ENCODE measurements at places on chromosomes 3 and 15.
A peak's percentile ranks its signal among the peaks of the same experiment; 100 is the strongest.

- DNase-seq, result no peak
- H3K4me1 ChIP-seq, result peaks cover 33% of the 10 kb centered on the region
- no peaks in the 10 kb centered on the region for H3K27me3 ChIP-seq
- H3K27ac ChIP-seq, result no peak overlapping the region
- H3K36me3 ChIP-seq, result no peaks in the 10 kb centered on the region
Observed at GRCh38 chr3:177811112-177811511, 613.8 kb upstream of the TBL1XR1 start.

DNA sequence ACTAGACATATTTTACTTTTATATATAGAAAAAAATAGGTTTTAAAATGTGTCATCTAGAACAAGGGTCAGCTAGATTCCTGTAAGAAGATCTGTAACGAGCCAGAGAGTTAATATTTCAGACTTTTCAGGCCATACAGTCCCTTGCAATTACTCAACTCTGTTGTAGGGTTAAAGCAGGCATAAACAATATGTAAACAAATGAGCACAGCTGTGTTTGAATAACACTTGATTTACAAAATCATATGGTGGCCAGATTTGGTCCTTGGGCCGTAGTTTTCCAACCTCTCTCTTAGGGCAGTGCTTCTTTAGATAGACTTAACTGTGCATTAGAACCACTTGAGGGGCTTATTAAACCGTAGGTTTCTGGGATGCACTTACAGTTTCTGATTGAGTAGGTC lies 19.6 kb downstream of the LRRC57 start:
- no peaks in the 10 kb centered on the region for H3K27me3 ChIP-seq
- H3K27ac ChIP-seq, result no peak overlapping the region
- H3K36me3 ChIP-seq, result 0 out of 2 replicates have a peak, but pooled peaks cover 2% of the 10 kb centered on the region

DNA sequence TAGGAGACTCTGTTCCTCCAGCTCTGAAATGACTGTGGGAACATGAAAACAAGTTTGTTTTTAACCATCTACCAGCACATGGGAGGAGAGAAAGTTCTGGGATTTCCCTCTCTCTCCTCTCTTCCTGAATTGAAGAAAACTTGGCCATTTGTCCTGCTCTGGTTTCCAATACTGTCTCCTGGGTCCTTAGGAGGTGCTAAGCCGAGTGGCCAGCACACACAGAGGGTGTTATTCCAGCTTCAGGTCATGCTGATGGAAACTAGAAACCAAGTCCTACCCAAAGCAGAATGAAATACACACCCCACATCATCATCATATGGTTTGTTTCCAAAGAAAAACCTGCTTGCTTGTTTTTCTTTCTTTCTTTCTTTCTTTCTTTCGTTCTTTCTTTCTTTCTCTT lies 172.7 kb downstream of the RPLP1 start:
- no peaks in the 10 kb centered on the region for H3K4me1 ChIP-seq
- no peak overlapping the region for H3K27ac ChIP-seq
- H3K4me3 ChIP-seq, result no peak overlapping the region
- no peaks in the 10 kb centered on the region for H3K36me3 ChIP-seq
- no peak for DNase-seq
- peaks cover 9% of the 10 kb centered on the region for H3K27me3 ChIP-seq

GRCh38 chr3:53844262-53845102 lies 1.7 kb downstream of the CHDH start:
- no peak for DNase-seq
- peaks cover 19% of the 10 kb centered on the region for H3K27me3 ChIP-seq
- peak overlapping the region; percentile 68 for H3K4me3 ChIP-seq
- H3K27ac ChIP-seq, result no peak overlapping the region
- H3K4me1 ChIP-seq, result peaks cover 12% of the 10 kb centered on the region

GRCh38 chr15:59115047-59115446 lies 10.1 kb downstream of the CCNB2 start:
- H3K36me3 ChIP-seq, result peaks cover 49% of the 10 kb centered on the region
- H3K4me3 ChIP-seq, result no peak overlapping the region
- no peaks in the 10 kb centered on the region for H3K27me3 ChIP-seq
- H3K4me1 ChIP-seq, result no peaks in the 10 kb centered on the region
- no peak for DNase-seq

DNA sequence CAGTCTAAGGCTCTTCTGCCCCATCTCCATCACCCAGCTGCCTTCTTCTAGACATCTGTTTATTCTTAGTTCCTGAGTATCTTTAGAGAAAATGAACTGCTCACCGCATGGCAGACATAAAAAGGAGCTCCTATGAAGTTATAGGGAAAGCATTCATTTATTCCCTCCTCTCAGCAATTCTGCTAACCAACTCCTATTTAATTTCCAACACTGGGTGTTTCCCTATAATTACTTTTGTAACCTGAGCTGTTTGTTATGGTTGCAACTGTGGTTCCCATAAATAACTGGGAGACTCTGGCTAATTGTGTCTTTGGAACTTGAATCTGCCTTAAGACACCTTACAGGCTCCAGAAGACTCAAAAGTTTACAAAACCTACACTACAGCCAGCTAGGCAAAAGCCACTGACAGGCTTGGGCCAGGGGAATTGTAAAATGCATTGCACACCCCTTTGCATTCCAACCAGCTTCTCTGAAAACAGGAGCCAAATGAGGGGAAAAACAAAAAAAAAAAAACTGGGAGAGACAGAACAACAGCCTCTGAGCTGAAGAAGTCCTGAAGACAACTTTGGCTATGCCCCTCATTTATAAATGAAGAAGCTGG lies 231.5 kb upstream of the FEZF2 start:
- H3K4me1 ChIP-seq, result peaks cover 49% of the 10 kb centered on the region
- no peak overlapping the region for H3K4me3 ChIP-seq
- H3K36me3 ChIP-seq, result no peaks in the 10 kb centered on the region
- H3K27ac ChIP-seq, result peak overlapping the region; percentile 90
- H3K27me3 ChIP-seq, result no peaks in the 10 kb centered on the region

DNA sequence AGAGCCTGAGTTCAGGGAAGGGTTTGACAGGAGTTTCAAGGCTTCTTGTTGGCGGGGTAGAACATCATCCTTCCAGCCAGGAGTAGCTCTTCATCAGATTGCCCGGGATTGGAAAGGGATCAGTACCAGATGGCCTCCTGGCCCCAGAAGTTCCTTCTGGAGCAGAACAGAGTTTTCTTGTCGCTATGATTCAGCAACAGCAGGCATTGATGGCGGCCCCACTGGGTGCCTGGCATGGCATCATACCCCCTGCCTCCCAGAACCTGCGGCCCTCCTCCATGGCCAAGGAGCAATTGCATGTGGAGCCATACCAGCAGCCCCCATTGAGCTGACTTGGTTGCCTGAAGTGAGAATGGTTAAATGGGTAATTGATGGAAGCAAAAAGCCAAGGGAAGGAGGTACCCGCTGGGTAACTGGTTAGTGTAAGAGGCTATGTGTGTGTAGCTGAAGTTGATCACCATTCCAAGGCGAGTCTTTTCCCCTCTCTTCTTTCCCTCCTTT lies 305.6 kb downstream of the PTPRG start:
- H3K27me3 ChIP-seq, result no peaks in the 10 kb centered on the region
- H3K4me3 ChIP-seq, result no peak overlapping the region
- DNase-seq, result no peak
- H3K4me1 ChIP-seq, result no peaks in the 10 kb centered on the region
- H3K27ac ChIP-seq, result no peak overlapping the region

DNA sequence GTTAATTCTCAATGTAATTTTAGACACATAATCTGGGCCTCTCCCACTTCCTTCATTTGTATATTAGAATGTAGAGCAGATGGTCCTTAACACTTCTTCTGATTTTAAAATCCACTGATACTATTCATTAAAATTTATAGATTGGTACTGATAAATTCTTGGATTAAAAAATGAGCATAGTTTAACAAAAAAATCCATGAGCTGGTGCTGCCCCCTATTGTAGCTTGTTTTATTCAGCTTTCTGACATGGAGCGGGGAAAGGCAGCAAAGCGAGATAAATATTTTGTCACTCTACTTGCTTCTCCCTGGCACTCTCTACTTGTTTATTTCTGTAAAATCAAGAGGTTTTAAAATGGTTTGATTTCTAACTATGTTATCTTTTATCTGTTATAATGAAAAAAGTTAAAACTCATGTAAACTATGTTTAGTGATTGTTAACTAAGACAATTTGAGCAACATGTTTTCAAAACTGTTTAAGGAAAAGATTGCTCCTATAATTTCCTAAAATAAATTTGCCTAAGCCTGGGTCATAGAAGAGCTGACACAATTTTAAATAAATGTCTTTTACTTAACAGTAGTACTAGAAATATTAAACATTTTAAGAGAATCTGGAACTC lies 26.5 kb upstream of the PLOD2 start:
- H3K36me3 ChIP-seq, result no peaks in the 10 kb centered on the region
- no peak overlapping the region for H3K27ac ChIP-seq
- H3K27me3 ChIP-seq, result no peaks in the 10 kb centered on the region
- peaks cover 28% of the 10 kb centered on the region for H3K4me1 ChIP-seq

DNA sequence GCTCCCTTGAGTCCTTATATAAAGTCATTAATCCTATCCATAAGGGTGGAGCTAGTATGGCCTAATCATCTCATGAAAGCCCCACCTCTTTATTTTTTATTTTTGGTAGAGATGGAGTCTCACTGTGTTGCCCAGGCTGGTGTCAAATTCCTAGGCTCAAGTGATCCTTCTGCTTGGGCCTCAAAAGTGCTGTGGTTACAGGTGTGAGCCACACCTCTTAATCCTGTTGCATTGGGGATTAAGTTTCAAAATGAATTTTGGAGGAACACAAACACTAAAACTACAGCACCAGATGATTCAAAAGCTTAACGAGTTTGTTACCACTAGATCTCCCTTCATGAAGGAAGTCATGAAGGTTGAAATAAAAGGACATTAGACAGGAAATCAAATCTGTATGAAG lies 27.7 kb downstream of the RAB7A start:
- no peaks in the 10 kb centered on the region for H3K36me3 ChIP-seq
- H3K27me3 ChIP-seq, result no peaks in the 10 kb centered on the region
- H3K4me3 ChIP-seq, result no peak overlapping the region
- no peaks in the 10 kb centered on the region for H3K4me1 ChIP-seq
- no peak for DNase-seq

DNA sequence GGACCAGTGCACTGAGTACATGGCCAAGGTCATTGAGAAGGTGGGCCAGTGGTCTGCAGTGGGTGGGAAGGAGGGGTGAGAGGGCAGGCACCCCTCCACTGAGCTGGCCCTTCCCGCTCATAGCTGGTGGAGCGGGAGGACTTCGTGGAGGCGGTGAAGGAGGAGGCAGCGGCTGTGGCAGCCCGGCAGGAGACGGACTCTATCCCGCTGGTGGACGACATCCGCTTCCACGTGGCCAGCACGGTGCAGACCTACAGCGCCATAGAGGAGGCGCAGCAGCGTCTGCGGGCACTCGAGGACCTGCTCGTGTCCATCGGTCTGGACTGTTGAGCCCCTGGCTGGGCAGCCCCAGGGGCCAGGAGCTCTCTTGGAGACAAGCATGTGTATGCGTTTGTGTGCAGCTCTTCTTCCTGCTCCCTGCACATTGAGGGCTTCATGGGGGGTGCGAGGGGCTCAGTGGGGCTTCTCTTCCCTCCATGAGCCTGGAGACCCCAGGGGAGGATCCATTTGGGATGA lies 7.5 kb downstream of the ABTB1 start:
- DNase-seq, result no peak
- H3K36me3 ChIP-seq, result no peaks in the 10 kb centered on the region
- H3K4me3 ChIP-seq, result no peak overlapping the region

GRCh38 chr15:74158855-74159650 lies 14.5 kb upstream of the ISLR start:
- H3K4me3 ChIP-seq, result no peak overlapping the region
- no peak for DNase-seq
- no peaks in the 10 kb centered on the region for H3K27me3 ChIP-seq
- H3K4me1 ChIP-seq, result no peaks in the 10 kb centered on the region
- H3K36me3 ChIP-seq, result no peaks in the 10 kb centered on the region

- H3K27ac ChIP-seq, result no peak overlapping the region
- H3K36me3 ChIP-seq, result no peaks in the 10 kb centered on the region
- no peak for DNase-seq
- H3K4me1 ChIP-seq, result no peaks in the 10 kb centered on the region
- no peak overlapping the region for H3K4me3 ChIP-seq
Observed at GRCh38 chr15:67403428-67404154, 117.3 kb upstream of the C15orf61 start.

- H3K4me1 ChIP-seq, result peaks cover 56% of the 10 kb centered on the region
- H3K27ac ChIP-seq, result peak overlapping the region; percentile 80
- DNase-seq, result peak; percentile 79
Observed at GRCh38 chr3:153144779-153145178, 17.2 kb upstream of the RAP2B start.

- H3K36me3 ChIP-seq, result no peaks in the 10 kb centered on the region
- H3K4me1 ChIP-seq, result peaks cover 18% of the 10 kb centered on the region
- DNase-seq, result peak; percentile 97
- H3K27ac ChIP-seq, result peak overlapping the region; percentile 67
- peak overlapping the region; percentile 52 for H3K4me3 ChIP-seq
- no peaks in the 10 kb centered on the region for H3K27me3 ChIP-seq
Observed at GRCh38 chr15:65832549-65833364, 36.5 kb upstream of the RAB11A start.

DNA sequence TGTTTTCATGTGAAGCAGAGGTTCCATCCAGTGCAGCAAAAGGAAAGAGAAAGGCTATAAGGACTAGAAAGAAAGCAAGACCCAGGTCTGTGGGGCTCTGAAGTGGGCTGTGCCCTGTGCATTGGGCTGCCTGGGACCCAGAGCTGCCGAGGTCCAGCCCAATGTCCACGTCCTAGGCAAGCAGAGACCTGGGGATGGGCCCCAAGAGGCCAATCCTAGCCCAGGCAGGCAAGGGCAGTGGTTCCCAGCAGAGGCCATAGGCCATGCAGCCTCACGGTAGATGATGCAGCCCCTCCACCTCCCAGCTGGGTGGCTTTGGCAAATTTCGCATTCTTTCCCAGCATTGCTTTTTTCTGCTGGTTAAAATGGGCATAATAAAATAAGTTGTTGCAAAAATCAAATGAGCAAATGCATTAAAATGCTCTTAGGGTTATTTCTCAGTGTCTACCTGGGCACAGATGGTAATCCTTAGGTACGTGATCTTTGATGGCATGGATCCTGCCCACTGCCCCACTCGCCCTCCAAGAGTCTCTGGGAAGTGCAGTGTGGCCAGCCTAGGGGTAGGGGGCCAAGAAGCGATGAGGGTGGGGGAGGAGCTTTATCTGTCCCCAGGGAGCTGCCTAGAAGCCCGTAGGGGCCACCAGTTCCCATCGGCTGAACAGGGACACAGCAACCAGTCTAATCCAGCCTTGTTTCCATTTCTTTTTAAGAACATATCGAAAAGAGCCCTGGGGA lies 22.3 kb upstream of the GP9 start:
- H3K4me3 ChIP-seq, result no peak overlapping the region
- no peak for DNase-seq
- no peaks in the 10 kb centered on the region for H3K4me1 ChIP-seq
- H3K27ac ChIP-seq, result no peak overlapping the region
- H3K27me3 ChIP-seq, result 0 out of 2 replicates have a peak, but pooled peaks cover 6% of the 10 kb centered on the region

- peak; percentile 20 for DNase-seq
- no peak overlapping the region for H3K4me3 ChIP-seq
- H3K36me3 ChIP-seq, result no peaks in the 10 kb centered on the region
- H3K27ac ChIP-seq, result no peak overlapping the region
- H3K4me1 ChIP-seq, result 0 out of 2 replicates have a peak, but pooled peaks cover 8% of the 10 kb centered on the region
Observed at GRCh38 chr3:131705558-131706051, 202.8 kb upstream of the MRPL3 start.

- H3K4me3 ChIP-seq, result no peak overlapping the region
- no peak overlapping the region for H3K27ac ChIP-seq
- H3K4me1 ChIP-seq, result peaks cover 7% of the 10 kb centered on the region
Observed at GRCh38 chr3:5095886-5096285, 26.2 kb upstream of the ARL8B start.

- no peak overlapping the region for H3K27ac ChIP-seq
- DNase-seq, result no peak
- H3K36me3 ChIP-seq, result no peaks in the 10 kb centered on the region
- peaks cover 7% of the 10 kb centered on the region for H3K4me1 ChIP-seq
Observed at GRCh38 chr3:194203482-194204041, 67.6 kb downstream of the HES1 start.

All from PC-3 (cell line).